ENCODE measurements at places on chromosomes 5 and 9.

- no peak for DNase-seq
Measured at GRCh38 chr9:88990729-88991065, 571 bp upstream of the S1PR3 start.

- no peak for DNase-seq
Measured at GRCh38 chr5:138981131-138981530, 106.0 kb upstream of the LRRTM2 start.

- peak; percentile 42 for DNase-seq
Measured at GRCh38 chr5:141637123-141637766, 448 bp downstream of the RELL2 start.

DNA sequence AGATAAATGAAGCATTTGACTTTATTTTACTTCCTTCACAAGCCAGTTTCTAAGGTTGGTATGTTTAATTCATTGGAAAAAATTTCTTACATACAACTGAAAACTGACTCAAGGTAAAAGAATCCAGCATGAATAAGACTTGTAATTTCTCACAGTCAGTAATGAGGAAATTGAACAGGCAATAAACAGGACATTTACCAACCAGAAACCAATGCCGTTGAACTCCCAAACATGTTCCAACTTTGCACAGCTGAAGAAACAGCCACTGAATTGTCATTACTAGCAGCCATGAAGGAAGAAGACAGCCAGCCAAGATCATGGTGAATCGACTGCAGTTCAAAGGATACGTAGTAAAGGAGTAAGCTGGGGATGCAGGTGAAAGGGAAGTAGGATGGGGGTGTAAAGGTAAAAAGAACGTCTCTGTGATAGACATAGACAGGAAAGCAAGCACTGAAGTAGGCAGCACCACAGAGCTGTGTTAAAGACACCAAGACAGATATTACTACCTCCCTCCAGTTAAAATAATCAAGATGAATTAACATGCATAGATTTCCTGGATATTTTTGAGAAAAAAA is 21.3 kb upstream of the SLC12A2 start:
- DNase-seq, result peak; percentile 13

GRCh38 chr9:68951879-68952659 is 61.8 kb downstream of the PRKACG start:
- DNase-seq, result no peak

DNA sequence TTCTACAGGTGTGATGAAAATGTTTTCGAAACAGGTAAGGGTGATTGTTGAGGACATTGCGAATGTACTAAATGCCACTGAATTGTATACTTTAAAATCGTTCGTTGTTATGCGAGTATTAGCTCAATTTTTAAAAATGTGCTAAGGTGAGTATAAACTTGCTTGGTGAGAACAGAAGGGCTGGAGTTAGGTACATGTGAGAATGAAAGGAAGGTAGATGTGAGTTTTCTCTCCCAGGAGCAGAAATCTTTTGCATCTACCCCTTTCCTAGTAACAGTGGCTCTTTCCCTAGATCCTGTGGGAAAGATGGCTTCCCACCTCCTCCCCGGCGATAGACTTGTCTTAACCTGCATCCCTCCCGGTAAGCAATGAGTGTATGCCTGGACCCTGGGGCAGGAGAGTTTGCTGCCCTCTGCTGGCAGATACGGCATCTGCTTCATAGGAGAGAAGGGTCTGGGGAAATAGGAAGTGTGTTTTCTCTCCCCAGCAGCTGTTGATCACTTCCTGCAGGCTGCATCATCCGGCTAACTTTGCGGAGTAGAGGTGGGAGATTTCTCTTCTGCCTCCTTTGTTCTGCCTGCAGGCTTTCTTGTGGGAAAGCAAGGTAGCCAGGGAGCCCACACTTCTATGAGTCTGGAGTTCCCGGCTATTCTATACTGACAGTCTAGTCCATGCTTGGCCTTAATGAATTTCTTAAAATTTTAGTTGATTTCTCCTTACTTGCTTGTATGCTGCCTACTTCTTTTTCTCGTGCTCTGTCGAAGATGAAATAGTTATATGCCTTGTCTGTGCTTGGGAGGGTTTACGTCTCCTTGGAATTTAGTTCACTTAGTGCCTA is 373.3 kb upstream of the SEMA6A start:
- peak; percentile 77 for DNase-seq

DNA sequence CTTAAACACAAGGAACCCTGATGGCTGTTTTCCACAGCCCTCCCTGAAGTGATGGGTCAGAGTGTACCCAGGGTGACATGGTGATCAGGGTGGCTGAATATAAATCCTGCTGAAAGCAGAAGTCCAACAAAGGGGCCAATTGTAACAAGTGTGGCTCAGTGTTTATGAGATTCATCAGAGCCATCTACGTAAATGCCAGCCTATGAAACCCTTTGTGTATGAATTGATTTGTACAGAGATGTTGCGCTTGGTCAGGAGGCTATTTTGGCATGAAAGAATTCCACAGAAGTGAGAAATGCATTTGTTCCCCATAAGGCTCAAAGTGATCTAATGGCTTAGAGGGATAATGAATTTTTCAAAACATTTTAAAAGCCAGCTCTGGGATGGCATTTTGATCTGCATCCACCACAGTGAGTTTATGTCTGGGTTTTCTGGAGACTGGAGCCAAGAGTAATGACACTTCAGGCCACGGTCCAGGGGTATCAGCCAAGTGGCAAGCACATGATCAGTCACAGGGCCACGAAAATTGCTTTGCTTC is 12.4 kb downstream of the PRUNE2 start:
- DNase-seq, result no peak

DNA sequence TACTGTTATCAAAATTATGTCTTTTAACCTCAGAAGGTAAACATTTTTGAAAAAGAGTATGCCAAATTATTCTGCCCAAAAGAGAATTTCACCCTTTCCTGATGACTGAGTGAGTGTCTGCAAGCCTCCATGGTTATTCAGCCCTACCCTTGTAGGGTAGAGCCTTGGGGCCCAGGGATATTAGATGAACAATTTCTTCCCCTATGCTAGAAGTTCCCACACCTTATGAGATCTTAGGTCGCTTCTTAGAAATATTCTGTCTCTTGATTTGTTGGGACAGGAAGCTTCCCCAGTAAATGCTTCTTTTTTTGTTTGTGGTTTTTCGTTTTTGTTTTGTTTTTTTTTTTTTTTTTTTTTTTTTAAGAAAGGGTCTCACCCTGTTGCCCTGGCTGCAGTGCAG is 3.1 kb downstream of the CRB2 start:
- no peak for DNase-seq

GRCh38 chr9:92463984-92464383 is 18.3 kb downstream of the ASPN start:
- DNase-seq, result no peak

GRCh38 chr5:151631941-151632340 is 40.8 kb upstream of the FAT2 start:
- no peak for DNase-seq

DNA sequence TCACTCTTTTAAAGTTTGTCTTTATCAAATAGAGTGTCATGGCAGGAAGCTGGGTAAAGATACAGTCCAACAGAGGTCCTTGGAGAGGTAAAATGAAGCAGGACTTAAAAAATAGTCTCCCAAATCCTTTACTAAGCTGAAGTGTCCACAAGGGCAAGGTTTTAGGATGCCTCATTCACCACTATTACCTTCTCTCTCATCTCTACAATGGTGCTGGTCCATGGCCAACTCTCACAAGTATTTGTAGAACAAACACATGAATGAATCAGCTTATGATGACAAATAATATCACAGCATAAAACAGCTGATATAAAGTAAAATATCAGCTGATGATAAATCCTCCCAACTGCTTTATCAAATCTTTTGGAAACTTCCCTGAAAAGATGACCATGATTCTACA is 162.3 kb upstream of the ZNF462 start:
- no peak for DNase-seq

GRCh38 chr5:63727583-63727982 is 234.7 kb downstream of the HTR1A start:
- DNase-seq, result no peak

GRCh38 chr9:87148331-87149104 is 201.2 kb upstream of the GAS1 start:
- peak; percentile 52 for DNase-seq

DNA sequence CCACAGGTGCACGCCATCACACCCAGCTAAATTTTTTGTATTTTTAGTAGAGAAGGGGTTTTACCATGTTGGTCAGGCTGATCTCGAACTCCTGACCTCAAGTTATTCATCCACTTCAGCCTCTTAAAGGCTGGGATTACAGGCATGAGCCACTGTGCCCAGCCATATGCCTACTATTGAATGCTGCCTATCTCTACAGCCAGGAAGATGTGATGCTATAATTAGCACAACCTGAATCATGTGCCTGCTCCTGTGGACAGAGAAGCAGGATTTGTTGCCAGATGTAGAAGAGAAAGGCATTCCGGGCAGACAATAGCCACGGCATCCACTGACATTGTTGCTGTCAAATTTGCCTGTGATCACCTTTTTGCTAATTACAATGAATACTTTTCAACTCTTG is 24.4 kb upstream of the MLLT3 start:
- no peak for DNase-seq

- DNase-seq, result no peak
Measured at GRCh38 chr9:87793292-87793691, 67.4 kb downstream of the CTSL start.

DNA sequence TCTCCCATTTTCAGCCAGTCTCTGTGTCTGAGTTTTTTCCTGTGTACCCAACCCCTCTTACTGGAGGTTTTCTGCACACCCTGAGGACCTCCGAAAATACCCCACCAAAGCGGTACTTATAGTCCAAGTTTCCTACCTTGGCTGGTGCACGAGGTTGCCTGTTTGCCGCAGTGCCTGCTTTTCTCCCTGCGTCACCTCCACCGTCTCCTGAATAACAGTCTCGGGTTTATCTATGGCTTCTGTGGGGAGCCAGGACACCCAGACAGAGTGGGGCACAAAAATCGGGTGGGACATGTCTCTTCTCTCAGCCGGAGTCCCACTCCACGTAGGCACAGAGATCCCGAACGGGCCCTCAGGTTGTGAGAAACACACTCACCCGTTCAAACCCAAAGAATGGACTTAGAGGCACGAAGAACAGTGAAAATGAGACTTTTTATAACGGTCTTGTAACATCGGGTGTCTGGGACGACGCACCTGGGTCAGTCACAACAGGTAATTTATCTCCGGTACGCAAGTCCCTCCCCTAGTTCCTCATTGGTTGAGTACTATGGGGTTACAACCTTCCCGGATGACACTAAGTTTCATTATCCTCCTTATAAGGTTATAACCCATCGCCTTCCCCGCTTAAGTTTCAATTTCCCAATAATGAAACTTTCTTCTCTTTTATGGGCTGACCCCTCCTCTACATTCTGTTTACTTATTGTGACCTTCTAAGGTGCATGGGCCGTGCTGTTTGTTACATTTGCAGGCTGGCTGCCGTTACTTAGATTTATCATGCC is 970.2 kb upstream of the COX7C start:
- no peak for DNase-seq

DNA sequence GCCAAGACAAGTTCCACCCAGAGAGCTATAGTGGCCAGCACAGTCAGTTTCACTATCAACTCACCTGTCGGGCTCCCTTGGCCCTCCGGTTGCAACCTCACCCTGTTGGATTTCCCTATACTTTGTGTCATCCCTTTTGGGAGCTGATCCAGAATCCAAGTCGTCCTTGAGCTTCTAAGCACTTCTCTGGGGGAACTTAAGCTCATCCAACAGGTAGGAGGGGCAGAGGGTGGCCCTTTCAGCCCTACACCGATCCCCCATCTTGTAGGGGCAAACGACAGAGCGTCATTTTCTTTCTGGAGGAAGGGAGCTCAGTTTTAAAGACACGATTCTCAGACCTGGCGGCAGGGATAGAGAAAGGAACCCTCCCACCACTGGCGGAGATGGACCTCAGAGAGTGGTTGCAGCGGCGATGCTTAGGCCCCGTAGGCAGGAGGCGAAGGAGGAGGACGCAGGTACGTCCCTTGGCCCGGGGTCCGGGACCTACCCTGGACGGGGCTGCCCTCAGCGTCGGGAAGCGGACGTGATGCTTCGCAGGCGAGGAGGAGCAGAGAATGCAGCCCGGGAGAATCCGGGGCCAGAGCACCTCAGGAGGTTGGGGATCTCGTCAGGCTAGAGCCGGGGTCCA is 519 bp downstream of the ZER1 start:
- peak; percentile 40 for DNase-seq

GRCh38 chr9:99919930-99920329 is 13.5 kb downstream of the STX17 start:
- DNase-seq, result no peak

GRCh38 chr9:34219421-34219820 is 40.6 kb downstream of the UBAP1 start:
- no peak for DNase-seq

DNA sequence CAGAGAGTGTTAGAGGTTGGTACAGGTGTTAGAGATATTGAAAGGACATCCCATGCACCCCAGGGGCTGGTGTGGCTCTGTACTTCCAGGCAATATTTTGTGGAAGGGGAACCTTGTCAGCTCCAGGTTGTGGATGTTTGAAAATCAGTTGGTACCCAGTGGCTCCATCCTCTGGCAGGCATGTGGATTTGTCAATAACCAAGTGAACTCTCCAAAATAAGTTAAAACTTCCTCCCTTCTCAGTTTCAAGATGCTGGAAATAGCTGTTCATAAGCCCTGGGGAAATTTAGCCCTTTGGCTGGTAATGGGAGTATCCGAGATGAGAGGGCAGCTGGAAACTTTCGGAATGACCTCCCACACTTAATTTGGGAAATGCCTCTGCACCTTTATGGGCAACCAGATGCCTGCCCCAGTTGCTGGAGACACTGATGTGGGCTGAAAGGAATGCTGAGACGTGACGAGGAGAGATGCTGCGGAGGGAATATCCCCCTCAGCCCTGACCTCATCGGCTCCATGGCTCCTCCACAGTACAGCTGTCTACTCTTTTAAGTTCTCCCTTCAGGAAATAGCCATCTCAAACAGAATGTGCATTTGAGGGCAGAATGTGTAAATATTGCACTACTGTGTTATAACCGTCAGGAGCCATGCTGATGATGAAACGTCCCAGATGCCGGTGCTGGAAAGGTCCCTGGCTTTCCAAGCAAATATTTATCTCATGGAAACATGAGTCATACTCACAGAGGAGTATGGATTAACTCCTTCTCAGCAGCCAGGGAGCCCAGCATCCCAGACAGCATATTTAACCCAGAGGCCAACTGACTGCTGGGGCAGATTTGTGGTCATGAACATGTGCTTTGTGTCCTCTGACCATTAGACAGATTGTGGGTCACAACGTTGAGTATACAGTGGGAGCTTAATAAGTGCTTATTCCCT is 29.5 kb downstream of the TGFBI start:
- DNase-seq, result peak; percentile 54

- DNase-seq, result no peak
Measured at GRCh38 chr9:36874921-36875320, 159.1 kb downstream of the PAX5 start.

GRCh38 chr9:87381746-87382145 is 115.9 kb upstream of the DAPK1 start:
- no peak for DNase-seq
